ENCODE measurements at places on chromosomes 6 and 20. TPM values are rescaled to one million over a fixed set of nuclear protein-coding genes. Genes with fewer than 3 reads are reported as not detected.

- no peak for DNase-seq
These were observed 173.6 kb downstream of the CDC5L start for GRCh38 chr6:44561060-44561623.

- no peak for DNase-seq
These were observed 57.2 kb upstream of the IRAK1BP1 start for GRCh38 chr6:78810146-78810545.

- DNase-seq, result no peak
These were observed 61.9 kb downstream of the GJA10 start for GRCh38 chr6:89956182-89956581.

DNA sequence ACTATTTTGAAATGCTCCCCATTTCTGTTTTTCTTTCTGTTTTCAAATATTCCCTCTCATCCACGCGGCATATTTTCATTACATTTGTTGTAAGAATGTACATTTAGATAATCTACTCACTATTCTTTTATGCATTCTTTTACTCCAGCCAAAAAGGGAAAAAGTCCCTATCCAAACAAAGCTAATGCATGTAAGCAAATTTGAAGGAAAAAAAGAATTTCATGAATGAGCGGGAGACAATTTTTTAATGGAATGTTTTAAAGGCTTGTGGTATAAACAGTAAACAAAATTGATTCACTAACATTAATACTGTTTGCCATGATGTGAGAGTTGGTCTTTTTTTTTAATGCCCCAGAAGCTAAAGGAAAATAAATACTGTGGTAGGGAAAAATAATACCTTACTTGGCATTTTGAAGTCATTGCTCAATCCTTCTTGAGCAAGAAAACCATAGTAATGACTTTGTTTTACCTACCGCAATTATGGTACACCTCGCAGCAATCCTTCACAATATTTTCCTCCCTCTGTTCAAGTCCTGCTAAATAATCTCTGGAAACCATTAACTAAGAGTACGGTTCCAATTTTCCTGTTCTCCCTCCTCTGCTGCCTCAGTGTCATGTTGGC lies 79.0 kb downstream of the BACH2 start:
- DNase-seq, result no peak

Gene CRIP3
- polyA plus RNA-seq, result 9.7 TPM

Gene DXO
- 22.9 TPM for polyA plus RNA-seq

Gene MSH5
- polyA plus RNA-seq, result 58.4 TPM
